ENCODE measurements at places on chromosomes 3 and 15.

DNA sequence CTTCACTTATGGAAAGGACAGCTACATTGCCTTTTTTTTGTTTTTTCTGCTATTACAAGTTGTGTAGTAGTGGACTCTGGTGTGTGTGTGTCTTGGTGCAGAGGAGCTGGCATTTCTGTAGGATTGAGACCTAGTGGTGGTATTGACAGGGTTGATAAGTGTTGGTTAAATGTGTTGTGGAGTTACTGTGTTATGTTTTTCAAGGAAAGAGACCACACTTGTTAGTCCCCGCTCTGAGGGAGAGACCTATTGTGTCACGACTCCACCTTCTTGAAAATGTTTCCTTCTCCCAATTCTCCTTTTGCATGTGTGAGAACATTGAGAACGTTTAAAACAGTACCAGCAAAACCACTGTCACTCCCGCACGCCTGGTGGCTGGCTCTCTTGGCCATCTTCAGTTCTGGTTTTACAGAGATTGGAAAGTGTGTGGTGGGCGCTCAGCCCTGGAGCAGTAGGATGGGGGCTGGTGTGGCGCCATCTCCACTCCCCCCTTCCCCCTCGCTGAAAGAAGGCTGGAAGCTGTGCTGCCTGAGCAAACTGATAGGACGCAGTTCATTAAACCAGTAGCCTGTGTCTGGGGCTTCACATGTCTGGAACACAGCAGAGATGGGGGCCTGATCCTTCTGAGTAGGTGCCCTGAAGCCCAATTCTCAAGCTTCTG lies 5.5 kb downstream of the KLF13 start:
- DNase-seq, result no peak

DNA sequence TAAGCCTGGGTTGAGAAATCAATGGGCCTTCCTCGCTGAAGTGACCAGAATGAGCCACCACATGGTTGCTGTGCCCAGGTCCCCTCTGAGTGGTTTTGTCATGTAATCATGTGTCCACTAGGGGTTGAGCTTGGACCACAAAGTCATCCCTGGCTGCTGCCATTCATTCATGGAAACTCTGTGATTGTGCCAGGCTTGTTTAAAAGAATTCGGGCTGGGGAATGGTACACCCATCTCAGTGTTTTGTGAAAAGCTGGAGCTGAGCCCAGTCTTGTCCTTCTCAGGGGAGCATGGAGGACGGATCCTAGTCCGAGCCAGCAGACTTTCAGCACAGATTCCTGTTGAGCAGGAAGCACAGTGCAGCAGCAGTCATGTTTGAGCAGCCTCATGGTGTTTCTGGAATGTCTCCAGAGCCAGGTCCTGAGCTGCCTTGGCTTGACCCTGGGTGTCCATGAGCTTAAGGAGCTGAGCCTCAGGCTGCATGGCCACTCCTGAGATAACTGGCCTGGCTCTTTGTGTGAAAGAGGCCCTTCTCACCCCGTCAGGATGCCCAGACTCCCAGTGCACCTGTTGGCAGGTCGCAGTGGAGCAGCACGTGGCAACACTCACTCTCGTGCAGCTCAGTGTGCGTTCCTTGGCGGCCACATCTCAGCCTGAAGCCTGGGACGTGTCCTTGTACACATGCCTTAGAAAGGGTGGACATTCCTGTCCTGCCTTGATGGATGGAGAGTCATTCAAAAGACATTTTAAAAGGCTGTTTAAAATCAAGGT lies 260.3 kb upstream of the TPM1 start:
- DNase-seq, result peak; percentile 93

GRCh38 chr3:52210550-52211046 lies 12.6 kb downstream of the ALAS1 start:
- DNase-seq, result peak; percentile 53

DNA sequence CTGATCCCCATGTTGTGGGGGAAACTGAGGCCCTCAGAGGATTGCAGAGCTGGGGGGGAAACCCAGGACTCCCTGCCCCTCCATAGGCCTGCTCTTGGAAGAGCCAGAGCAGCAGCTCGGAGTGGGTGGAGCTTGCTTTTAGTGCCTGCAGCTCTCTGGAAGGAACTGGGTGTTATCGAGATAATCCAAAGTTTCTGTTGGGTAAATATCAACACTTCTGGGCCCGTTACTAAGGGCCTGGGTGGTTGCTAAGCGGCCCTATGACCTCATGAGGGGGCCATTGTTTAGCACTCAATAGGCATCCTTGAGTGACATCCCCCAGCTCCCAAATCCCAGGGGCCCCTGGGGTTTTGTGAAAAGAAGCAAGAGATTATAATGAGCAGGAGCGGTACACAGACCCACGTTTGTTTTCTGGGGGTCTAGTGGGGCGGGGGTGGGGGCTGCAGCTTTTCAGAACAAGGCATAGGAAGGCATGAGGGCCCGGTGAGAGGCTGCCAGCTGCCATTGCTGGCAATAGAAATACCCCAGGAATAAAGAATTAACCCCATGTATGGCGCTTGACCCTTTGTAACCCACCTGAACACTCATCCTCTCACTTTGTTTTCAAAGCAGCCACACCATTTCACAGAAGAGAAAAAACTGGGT lies 48.3 kb upstream of the ATP2B2 start:
- no peak for DNase-seq

GRCh38 chr15:29424118-29424517 lies 154.5 kb upstream of the NSMCE3 start:
- no peak for DNase-seq

DNA sequence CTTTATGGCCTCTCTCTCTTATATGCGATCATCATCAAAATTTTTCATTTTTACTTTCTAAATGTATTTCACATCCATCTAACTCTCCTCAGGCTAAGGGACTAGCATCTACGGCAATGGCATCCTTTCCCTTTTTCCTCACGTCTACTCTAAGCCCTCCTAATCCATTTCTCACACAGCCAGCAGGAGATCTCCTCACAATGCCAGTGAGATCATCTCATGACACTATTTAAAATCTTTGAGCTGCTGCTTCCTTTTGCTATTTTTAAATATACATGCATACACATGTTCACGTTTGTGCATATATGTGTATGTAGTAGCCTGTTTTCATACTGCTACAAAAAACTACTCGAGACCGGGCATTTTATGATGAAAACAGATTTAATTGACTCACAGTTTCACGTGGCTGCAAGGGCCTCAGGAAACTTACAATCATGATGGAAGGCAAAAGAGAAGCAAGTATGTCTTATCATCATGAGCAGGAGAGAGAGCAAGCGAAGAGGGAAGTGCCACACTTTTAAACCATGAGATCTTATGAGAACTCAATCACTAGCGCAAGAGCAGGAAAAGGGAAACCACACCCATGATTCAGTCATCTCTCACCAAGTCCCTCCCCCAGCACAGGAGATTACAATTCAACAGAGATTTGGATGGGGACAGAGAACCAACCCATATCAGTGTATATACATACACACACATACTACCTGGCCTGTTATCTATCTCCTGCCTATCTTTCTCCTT lies 599.2 kb upstream of the ROBO1 start:
- no peak for DNase-seq

DNA sequence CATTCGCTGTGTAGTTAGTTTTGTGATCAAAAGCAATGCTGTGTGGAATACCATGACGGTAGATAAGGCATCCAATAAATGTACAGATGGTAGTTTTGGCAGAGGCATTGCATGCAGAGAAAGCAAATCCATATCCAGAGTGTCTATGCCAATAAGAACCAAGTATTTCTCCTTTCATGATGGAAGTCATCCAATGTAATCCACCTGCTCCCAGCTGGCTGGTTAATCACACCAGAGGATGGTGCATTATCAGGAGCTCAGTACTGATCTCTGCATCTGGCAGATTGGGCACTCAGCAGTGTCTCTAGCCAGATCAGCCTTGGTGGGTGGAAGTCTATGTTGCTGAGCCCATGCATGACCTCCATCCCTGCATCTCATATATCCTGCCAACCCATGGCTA lies 677.7 kb upstream of the NECTIN3 start:
- no peak for DNase-seq

GRCh38 chr3:183653209-183654064 lies 18.0 kb downstream of the KLHL24 start:
- DNase-seq, result no peak

DNA sequence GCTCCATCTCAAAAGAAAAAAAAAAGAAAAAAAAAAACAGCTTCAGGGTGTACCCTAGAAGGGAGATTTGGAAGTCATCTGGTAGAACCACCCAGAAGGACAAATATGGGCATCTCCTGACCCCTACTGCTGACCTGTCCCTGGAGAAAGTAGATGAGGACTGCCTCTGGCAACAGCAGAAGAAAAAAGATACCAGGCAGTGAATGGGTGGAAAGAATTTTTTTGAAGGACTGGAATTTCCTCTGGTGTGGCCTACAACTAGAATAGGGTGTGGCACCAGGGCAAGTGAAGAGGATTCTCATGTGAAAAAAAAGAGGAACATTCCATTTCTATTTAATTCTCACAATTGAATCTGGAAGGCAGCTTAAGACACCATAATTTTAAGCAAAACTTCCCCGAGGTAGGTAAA lies 3.1 kb downstream of the ANXA2 start:
- peak; percentile 60 for DNase-seq

GRCh38 chr3:127260826-127261555 lies 26.9 kb downstream of the PRR20G start:
- DNase-seq, result no peak

GRCh38 chr3:184559336-184559735 lies 2.2 kb upstream of the EPHB3 start:
- no peak for DNase-seq

- no peak for DNase-seq
Measured at GRCh38 chr3:36211652-36211999, 168.7 kb upstream of the STAC start.

DNA sequence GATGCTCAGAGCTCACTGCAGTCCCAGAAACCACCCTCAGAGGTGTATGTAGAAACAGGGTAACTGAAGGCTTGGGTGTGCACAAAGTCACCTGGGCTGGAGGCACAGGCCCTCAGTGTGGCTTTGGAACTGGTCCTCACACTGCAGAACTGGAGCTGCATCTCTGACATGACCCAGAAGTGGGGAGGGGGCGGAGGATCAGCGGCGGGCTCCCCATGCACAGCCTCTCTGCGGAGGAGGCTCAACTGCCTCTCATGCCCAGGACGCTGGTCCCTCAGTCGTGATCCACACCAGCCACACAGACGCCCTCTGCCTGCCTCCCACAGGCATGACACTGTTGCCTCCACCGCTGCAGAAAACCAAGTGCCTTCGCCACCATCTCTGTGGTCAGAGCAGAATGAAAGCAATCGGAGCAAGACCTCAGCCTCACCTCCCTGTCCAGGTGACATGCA lies 73.7 kb downstream of the TM2D3 start:
- DNase-seq, result no peak

GRCh38 chr15:60555806-60556205 lies 76.9 kb upstream of the ICE2 start:
- DNase-seq, result no peak

- peak; percentile 91 for DNase-seq
Measured at GRCh38 chr15:60390871-60391501, 6.8 kb downstream of the ANXA2 start.

- DNase-seq, result no peak
Measured at GRCh38 chr3:53150247-53151085, 10.5 kb upstream of the PRKCD start.

- peak; percentile 74 for DNase-seq
Measured at GRCh38 chr3:170717410-170718402, 131.8 kb upstream of the SLC7A14 start.

DNA sequence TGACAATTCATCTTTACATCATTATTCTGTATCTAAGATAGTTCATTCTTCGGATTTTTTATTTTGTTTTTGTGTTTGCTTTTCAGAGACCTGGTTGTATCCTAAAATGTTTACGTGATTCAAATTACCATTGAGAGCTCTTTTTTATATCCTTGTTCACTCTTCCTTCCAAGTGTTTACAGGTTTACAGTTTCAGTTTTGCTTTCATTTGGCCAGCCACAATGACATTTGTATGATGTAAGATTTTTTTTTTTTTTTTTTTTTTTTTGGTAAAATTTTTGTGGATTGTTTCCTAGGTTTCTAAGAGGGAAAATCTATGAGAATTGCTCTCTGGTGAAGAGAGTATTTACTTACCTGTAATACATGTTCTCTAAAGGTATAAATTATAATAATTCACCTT lies 55.0 kb downstream of the SETD5 start:
- DNase-seq, result peak; percentile 39

DNA sequence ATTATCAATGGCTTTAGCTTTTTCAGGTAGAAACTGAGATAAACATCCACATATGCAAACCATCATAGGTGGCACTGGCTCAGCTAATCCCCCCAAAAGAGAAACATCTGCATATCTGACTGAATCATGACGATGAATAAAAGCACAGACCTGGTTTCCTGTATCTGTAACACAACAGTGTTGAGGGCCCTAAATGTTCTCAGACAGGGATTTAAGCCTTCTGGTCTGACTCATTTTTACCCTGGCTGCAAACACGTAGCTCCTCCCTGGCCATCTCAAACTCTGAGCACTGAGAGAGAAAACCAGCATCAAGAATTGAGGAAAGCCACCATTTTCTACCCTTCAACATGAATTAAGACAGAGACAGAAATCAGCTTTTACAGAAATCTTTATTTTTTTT lies 35.2 kb downstream of the GLB1 start:
- DNase-seq, result peak; percentile 77
